GM12878 (cell line): ENCODE measurements at places on chromosomes 4 and X. TPM values are rescaled to one million over a fixed set of nuclear protein-coding genes. Genes with fewer than 3 reads are reported as not detected.

The F11 gene
- total RNA-seq: not detected in 2 replicates

DNA sequence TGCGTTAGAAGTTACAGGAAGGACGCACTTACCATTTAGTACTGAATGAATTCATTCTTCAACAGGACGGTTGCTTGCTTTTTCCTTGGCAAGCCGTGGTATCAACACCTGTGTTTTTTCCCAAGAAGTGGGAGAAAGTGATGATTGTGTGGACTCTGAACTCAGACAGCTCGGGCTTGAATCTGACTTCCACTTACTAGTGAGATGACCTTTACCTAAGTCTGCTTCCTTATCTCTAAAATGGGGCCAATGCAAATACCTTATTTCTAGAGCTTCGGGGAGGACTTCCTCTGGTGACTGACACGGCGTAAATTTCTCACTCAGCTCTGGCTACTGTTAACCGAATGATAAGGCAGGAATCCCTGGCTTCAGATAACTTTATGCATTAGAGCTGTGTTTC, 146.8 kb upstream of the RBPJ start:
- H3K4me3 ChIP-seq: no peak overlapping the region
- peaks cover 19% of the 10 kb centered on the region for H3K4me1 ChIP-seq
- no peaks in the 10 kb centered on the region for H3K27me3 ChIP-seq
- no peak for DNase-seq
- no peak overlapping the region for H3K27ac ChIP-seq

The FAM114A1 gene
- 5.0 and 5.4 TPM in 2 replicates for total RNA-seq

The HHIP gene
- total RNA-seq: 0.11 and 0.38 TPM in 2 replicates

DNA sequence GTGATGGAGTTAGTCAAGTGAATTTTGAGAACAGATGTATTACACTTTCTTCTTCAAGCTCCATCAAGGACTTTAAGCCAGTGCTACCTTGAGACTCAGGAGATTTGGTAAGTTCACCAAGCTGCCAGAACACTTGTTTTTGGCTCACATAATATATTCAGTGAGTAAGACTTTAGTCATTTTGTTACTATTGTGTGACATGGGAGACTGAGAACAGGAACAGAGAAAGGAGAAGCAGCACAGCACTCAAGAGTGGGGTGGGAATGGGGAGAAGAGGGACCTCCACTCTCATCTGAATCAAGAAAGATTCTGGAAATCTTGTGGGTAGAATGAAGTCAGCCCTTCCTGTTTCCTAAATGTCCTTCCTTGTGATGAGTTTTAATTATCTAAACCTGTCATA, 87.3 kb upstream of the TET2 start:
- H3K4me3 ChIP-seq: peak overlapping the region; percentile 32; the same call in 1 of the 2 replicates
- peak; percentile 90 for DNase-seq
- H3K27ac ChIP-seq: peak overlapping the region; percentile 90
- H3K27me3 ChIP-seq: no peaks in the 10 kb centered on the region
- peaks cover 48% of the 10 kb centered on the region for H3K4me1 ChIP-seq

DNA sequence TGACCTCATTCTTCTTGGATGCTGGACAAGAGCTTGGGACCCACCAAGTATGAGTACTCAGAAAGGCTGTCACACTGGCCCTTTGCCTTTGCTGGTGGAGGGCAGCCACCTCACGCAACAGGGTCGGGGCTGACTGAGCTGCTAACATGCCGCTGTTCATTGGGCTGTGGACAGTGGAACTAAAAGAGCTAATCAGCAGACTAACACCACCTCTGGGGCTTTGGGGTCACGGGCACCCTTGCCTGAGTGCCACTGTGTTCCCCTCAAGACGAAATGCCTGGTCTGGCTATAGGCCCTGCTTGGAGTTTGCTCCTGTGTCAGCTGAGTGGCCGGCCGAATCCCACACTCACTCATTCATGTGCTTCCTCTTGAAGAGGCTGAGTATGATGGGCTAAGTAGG, 559.6 kb downstream of the SPRY1 start:
- H3K4me3 ChIP-seq: no peak overlapping the region
- H3K27me3 ChIP-seq: no peaks in the 10 kb centered on the region
- H3K4me1 ChIP-seq: no peaks in the 10 kb centered on the region

GRCh38 chr4:118991686-118992085, 103.0 kb downstream of the SYNPO2 start:
- no peak overlapping the region for H3K27ac ChIP-seq
- H3K4me1 ChIP-seq: no peaks in the 10 kb centered on the region
- DNase-seq: no peak
- H3K27me3 ChIP-seq: no peaks in the 10 kb centered on the region; the same call in 1 of the 2 replicates

The OTUD6A gene
- not detected in 2 replicates for total RNA-seq
